ENCODE measurements at places on chromosomes 4 and X. TPM values are rescaled to one million over a fixed set of nuclear protein-coding genes. Genes with fewer than 3 reads are reported as not detected.

POU3F4 gene
- 12.6 TPM for total RNA-seq

FAT4 gene
- 95.3 TPM for total RNA-seq

UGT2B10 gene
- total RNA-seq, result not detected

AKAP14 gene
- 1.4 TPM for total RNA-seq

TMSB4X gene
- total RNA-seq, result 4,817 TPM

MAGEC1 gene
- total RNA-seq, result not detected

PNPLA4 gene
- 16.1 TPM for total RNA-seq

TEX11 gene
- total RNA-seq, result not detected

SGMS2 gene
- 0.94 TPM for total RNA-seq

FMR1NB gene
- not detected for total RNA-seq

SLC25A4 gene
- 31.0 TPM for total RNA-seq

MYOZ2 gene
- 0.62 TPM for total RNA-seq

PNMA3 gene
- total RNA-seq, result 11.5 TPM

SLC34A2 gene
- total RNA-seq, result 0.16 TPM

SOD3 gene
- total RNA-seq, result not detected

ASB9 gene
- 0.94 TPM for total RNA-seq

SPRY1 gene
- 12.9 TPM for total RNA-seq

RNF150 gene
- 34.5 TPM for total RNA-seq

RHOXF2 gene
- total RNA-seq, result not detected

PCYT1B gene
- 22.5 TPM for total RNA-seq

CRMP1 gene
- total RNA-seq, result 555 TPM

CSAG2 gene
- total RNA-seq, result not detected

VCX3B gene
- not detected for total RNA-seq

NPY2R gene
- 1.2 TPM for total RNA-seq

NXF2 gene
- total RNA-seq, result not detected

P2RY8 gene
- 0.16 TPM for total RNA-seq

MAPK10 gene
- total RNA-seq, result 265 TPM

TSPAN7 gene
- 47.1 TPM for total RNA-seq

AR gene
- total RNA-seq, result 0.62 TPM

ANK2 gene
- total RNA-seq, result 648 TPM

HTATSF1 gene
- total RNA-seq, result 67.4 TPM

Data from occipital lobe (tissue), 3 donors.